Activated CD4-positive, alpha-beta T cell treated with anti-CD3 and anti-CD28 coated beads, Interleukin-2, amount 10 ng/mL, durations not matched to agents 7 days and 5 days (primary cell): ENCODE measurements at places on chromosomes 6 and 20. TPM values are rescaled to one million over a fixed set of nuclear protein-coding genes. Genes with fewer than 3 reads are reported as not detected.

The COL9A1 gene
- not detected for total RNA-seq

The DLK2 gene
- not detected for total RNA-seq

DNA sequence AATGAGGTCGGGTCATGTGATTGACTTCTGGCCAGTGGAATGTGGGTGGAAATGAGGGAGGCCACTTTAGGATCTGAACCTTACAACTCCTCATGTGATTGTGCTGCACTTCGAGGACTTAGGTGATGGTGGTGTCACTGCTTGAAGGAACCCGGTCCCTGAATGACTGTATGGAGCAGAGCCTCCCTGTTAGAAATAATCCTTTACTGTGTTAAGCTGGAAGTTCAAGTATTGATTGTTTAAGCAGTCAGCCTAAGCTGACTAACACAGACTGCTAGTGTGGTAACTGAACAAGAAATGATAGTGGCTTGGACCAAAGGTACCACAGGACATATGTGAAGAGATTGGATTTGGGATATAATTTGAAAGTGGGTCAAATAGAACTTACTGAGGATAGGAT, 138.0 kb downstream of the OPN5 start:
- no peak for DNase-seq

- no peak for DNase-seq
These were observed 142.7 kb upstream of the CDH4 start for GRCh38 chr20:61109221-61109805.

GRCh38 chr20:18847226-18847755, 33.7 kb downstream of the SCP2D1 start:
- no peak for DNase-seq

The OPN5 gene
- total RNA-seq: not detected

The PNPLA1 gene
- total RNA-seq: not detected

GRCh38 chr6:158868122-158868480, 48.9 kb upstream of the EZR start:
- DNase-seq: no peak

GRCh38 chr6:125431971-125432370, 130.2 kb upstream of the HDDC2 start:
- DNase-seq: no peak

GRCh38 chr20:62768551-62769287, 27.6 kb upstream of the MRGBP start:
- no peak for DNase-seq

DNA sequence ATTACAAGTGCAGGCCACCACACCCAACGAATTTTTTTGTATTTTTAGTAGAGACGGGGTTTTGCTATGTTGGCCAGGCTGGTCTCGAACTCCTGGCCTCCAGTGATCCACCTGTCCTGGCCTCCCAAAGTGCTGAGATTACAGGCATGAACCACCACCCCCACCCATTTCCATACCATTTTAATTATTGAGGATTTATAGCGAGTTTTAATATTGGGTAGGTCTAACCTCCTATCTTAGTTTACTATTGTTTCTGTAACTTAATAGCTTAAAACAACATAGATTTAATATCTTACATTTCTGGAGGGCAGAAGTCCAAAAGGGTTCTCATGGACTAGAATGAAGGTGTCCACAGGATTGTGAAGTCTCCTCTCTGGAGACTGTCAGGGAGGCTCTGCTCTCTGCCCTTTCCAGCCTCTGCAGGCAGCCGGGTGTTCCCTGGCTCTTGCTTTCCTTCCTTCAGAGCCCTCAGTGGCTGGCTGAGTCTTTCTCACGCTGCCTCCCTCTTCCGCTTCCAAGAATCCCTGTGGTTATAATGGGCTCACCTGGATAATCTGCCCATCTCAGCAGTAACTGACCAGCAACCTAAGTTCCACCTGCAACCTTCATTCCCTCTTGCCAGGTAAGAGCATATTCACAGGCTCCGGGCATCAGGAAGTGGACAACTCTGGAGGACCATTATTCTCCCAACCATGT, 18.6 kb upstream of the BCAS4 start:
- DNase-seq: no peak

DNA sequence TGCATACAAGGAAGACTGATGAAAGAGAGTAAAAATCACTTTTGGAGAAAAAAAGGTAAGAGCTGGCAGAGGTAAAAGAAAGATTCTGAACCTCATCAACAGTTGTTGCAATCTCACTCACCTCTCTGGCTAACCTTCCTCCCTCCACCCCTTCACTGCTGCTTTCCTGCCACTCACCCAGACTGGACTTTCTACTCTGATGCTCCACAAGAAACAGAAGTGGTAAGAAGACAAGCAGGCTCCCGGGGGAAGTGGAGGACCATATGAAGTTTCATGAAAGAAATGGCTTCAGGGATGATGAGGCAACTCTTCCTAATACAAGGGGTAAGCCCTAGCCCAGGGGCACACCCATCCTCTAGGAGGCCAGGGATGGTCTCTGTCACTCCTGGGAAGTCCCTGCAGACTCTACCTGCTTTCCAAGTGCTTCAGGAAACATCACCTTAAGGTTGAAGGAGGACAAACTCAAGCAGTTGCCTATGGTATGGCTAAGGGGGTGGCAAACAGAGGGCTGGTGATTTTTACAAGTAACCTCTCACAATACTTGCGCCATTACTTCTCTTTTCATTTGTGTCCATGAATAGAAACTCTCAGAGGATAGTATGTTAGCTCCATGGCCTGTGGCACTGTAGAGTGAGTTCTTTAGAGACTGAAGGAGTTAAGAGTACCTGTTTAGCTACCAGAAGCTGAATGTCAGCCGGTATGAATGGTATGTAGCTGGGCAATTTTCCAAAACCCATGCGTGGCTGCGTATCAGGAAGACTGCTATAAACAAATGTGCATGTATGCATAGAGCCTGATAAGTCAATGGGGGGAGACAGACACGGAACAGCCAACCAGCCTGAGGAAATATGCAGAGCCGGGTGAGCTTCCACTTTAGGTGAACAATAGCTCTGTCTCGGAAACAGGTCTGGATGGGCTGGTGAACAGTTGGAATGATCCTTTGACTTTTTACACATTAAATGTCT, 112.0 kb downstream of the BACH2 start:
- no peak for DNase-seq

The LIME1 gene
- total RNA-seq: 253 TPM

DNA sequence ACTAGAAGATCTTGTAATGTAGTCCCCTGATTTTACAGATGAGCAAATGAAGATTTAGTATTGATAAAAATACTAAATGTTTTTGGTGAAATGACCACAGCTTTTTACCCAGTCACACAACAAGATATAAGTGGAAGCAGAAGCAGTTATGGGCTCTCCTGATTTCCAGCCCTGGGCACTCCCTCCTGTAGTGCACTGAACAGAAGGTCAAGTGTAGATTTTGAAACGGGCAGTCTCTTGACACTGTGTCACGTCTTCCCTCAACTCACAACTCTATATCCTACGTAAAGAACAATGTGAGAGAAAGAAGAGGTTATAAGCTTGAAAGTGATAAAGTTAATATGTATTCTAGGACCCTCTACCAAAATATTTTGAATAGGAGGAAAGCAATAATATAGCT, 23.3 kb downstream of the TMEM200A start:
- DNase-seq: no peak

The SLC22A16 gene
- not detected for total RNA-seq

DNA sequence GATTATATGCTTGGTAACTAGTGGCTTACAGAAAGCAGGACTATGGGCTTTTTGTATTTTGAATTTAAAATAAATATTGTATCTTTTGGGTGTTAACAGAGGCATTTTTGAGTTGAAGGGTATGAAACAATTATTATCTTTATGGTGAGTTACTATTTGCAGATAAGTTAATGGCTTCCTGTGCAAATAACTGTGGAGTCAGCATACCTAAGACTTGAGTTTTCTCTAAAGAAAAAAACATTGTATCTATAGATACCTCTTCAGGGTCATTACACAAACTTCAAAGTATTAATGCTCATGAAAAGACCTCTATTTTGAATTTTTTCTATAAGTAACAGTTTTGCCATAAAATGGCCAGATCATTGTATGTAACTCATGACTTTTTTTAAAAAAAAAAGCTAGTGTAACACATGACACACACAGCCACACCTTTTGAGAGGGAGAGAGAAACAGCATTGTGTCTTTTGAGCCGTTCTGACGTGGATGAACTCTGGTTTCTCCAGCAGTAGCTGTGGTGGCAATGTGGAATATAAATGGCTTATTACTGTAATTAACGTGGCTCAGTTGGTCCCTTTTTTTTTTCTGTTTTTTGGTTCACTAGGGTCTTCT, 36.3 kb downstream of the PLEKHG1 start:
- DNase-seq: no peak

GRCh38 chr6:159533568-159533967, 159.5 kb downstream of the SOD2 start:
- DNase-seq: no peak

DNA sequence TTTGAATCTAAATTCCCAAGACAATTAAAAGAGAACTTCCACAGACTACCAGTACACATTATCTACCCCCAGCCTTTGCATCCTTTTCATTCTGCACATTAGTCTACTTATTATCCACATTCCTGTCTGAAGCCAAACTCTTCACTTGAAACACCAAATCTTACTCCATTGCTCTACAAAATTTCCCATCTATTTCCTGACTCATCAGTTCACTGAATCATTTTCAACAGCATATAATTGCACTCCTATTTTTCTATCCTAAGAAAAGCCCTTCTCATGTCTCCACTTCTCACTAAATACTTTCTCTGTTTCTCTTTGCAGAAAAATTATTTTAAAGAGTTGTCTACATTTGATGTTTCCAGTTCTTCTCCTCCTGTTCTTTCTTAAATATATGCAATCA, 239.4 kb upstream of the FERMT1 start:
- no peak for DNase-seq

DNA sequence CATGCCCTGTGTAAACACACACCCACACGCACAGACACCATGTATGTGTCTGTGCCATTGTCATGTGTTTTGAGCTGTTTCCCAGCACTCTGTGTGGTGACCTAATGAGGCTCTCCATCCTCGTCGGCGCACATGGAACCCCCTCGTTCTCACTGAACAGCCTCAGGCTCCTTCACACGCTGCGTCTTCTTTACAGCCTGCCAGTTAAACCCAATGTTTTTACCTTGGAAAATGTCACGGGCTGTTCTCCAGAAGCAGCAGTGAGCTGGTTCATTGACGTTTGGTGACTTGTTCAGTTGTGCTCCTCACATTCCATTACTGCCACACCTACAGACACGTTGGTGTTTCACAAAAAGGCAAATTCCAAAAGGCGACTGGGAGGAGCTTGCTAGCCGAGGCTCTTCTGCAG, 201.0 kb upstream of the FOXQ1 start:
- no peak for DNase-seq

GRCh38 chr6:17352302-17352701, 41.1 kb upstream of the CAP2 start:
- no peak for DNase-seq

GRCh38 chr20:57724610-57725405, 15.0 kb upstream of the PMEPA1 start:
- no peak for DNase-seq

DNA sequence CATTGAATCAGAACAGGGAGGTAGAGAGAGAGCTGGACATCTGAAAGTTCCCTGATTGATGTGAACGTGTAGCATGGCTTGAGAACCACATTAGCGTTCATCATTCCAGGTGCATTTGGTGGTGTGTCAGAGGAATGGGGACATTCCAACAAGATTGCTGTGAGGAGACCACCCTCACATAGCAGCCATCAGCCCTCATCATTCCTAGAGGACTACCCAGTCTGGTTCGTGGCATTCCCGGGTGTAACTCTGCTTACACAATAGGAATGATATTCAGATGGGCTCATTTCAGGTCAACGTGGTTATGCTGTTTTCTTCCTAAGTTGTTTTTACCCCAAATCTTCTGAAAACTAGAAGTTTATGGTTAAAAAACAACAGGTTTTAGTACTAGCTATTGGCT, 62.2 kb upstream of the KLHL31 start:
- DNase-seq: no peak

DNA sequence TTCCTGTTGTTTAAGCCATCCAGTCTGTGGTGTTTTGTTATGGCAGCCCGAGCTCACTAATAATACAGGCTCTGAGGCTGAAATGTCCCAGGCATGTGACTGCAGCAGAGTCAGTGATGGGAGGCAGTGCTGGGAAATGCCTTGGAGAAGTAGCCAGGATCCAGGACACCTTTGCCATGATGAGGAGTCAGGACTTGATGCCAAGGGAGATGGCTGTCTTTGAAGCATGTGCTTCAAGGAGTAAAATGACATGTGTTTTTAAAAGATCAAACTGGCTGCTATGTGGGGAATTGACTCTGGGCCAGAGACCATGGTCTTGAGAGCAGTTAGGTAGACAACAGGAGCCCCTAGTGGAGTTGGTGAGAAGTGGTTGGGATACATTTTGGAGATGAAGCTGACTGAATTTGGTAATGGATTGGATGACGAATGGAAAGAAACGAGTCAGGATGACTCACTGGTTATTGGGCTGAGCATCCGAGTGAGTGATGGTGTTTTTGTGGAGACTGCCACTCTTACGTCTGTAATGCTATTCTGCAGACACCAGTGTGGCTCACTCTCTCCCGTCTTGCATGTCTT, 322.2 kb downstream of the PLCB1 start:
- DNase-seq: no peak

The CNR1 gene
- not detected for total RNA-seq

DNA sequence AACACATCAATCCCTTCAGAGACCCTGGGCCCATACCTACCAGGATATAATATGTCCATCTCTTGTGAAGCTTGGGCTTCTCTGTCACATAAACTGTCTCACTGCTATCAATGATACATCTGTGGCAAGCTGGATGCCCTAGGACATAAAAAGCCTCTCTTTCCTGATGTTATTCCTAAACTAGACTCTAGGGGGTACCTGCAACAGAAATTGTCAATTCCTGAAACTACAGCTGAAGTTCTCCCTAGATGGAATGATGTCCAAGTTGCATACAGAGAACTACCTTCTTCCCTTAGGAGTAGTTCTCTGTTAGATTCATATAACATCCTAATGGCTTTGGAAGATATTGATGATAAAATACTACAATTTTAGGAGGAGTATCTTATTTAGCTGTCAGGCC, 35.8 kb downstream of the TBX18 start:
- no peak for DNase-seq

The PRND gene
- total RNA-seq: not detected

The TENT5A gene
- total RNA-seq: 1.9 TPM

The SUN5 gene
- total RNA-seq: not detected

The MCCD1 gene
- not detected for total RNA-seq

- no peak for DNase-seq
These were observed 939 bp downstream of the TGM3 start for GRCh38 chr20:2296524-2297356.

DNA sequence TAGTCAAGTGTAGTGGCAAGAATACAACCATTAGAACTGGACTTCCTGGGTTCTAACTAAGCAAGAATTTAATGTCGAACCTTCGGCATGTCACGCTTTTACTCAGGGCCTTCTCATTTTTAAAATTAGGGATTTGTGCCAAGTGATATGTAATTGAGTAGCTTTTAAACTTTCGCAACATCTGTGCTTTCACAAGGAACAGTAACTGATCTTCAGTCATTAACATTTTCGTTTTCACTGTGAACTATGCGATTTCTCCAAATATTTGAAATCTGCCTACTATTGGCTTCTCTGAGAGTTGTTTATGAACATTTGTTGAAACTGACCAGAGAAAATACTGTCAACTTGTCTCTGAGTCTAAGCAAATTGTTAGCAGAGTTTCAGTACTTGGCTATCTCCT, 27.6 kb downstream of the GRM1 start:
- no peak for DNase-seq

The ZNFX1 gene
- 79.7 TPM for total RNA-seq

GRCh38 chr6:69631552-69632346, 165.1 kb downstream of the LMBRD1 start:
- DNase-seq: peak; percentile 36

GRCh38 chr6:35330541-35331119, 11.7 kb upstream of the PPARD start:
- no peak for DNase-seq

The DUSP15 gene
- not detected for total RNA-seq

GRCh38 chr6:51562198-51562597, 525.2 kb downstream of the PKHD1 start:
- DNase-seq: no peak
